Activated CD4-positive, alpha-beta T cell treated with anti-CD3 and anti-CD28 coated beads for 1 hour (primary cell): ENCODE measurements at places on chromosomes 7 and 10.

- no peak for DNase-seq
Observed at GRCh38 chr10:4301291-4302045, 516.5 kb upstream of the KLF6 start.

DNA sequence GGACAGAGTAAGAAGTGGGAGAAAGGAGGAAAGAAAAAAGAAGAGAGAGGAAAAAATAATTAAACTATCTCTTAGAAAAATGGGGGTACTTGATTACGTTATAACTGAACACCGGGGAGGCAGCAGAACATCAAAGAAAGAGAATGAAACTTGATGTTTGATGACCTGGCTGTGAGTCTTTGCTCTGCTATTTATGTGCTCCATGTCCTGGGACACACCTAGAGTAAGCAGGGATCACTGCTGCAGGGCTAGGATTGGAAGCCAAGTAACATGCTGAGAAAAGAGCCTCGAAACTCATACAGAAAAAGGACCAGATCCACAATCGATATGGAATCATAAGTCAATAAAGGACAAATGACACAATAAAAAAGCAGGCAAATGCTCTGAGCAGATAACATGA lies 56.7 kb upstream of the COL13A1 start:
- DNase-seq: no peak

DNA sequence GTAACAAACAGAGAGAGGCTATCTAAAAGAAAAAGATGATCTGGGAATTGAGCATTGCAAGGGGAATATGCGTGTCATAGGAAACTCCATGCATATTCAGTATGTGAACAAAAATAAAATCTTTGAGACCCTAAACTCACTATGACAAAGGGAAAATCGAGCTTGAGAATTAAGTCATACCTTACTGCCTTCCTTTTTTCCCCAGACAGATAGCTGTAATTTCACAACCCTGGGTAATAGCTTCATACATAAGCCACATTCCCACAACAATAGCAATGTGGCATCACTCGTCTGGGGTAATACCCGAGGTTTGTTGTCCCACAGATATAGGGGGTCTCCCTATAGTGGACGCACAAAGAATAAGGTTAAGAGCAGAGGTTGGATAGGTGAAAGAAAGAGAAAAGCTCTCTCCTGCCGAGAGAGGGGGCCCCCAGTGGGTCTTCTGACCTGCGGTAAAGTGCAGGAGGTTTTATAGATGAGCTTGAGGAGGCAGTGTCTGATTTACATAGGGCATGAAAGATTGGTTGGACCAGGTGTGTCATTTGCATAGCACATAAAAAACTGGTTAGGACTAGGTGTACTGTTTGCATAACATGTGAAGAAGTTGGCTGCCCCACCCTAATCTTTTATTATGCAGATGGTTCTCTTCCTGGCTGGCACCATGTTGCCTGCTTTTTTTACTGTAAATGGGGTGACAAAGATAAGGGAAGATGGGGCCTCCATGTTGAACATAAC lies 11.6 kb downstream of the CYP3A43 start:
- no peak for DNase-seq

GRCh38 chr7:44590910-44591309 lies 8.9 kb upstream of the TMED4 start:
- no peak for DNase-seq

DNA sequence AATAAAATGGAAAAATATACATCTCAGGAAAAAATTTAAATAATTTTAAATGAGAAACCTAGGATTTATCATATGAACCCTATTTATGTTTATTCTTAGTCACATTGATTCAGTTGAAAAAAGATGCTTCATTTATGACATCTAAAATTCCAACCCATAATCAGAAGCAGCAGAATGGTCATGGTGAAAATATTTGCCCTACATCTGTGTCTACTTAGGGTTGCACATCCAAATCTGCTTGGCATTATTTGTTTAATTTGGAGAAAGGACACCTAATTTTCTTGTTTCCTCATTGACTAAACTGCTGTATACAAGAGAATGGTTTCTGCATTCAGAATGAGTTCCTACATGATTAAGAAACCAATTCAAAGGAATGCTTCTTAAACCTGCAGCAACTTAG lies 72.9 kb upstream of the SKAP2 start:
- no peak for DNase-seq

GRCh38 chr7:110974441-110974840 lies 116.5 kb upstream of the LRRN3 start:
- DNase-seq: no peak

GRCh38 chr10:7409045-7409731 lies 1.6 kb downstream of the SFMBT2 start:
- DNase-seq: peak; percentile 32

DNA sequence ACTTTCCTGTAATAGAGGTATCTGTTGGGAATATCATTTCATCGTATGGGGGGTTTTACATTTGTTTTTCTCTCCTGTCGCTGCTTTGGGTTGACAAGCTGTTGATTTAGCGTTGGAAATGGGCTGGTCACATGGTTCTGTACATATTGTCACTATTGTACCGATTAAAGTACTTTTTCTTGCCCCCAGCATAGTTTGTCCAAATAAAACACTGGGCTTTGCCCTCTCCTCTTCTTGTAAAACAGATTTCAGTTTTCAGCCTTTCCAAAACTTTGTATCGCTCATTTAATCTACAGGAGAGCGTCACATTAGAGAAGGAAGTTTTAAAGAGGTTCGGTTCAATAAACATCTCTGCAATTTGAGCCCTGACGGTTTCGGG lies 4.0 kb downstream of the BMI1 start:
- DNase-seq: no peak

GRCh38 chr7:30563326-30563942 lies 31.2 kb upstream of the GARS1 start:
- DNase-seq: no peak

- DNase-seq: no peak
Observed at GRCh38 chr7:141409801-141410329, 141.3 kb upstream of the AGK start.

DNA sequence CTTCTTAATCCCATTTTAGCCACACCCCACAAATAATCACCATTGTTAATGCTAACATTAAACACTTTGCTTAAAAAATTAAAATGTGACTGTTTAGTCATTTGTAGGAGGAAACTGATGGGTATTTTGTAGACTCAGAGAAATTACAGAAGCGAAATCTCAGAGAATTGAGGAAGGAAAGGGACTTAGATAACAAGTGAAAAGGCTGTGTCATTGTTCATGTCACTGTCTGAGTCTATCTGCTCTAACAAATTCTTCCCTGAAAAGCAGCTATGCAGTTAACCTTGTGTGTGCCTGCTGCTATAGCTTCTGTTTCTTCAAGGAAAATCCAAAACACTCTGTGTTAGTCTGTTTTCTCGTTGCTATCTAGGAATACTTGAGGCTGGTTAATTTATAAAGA lies 40.9 kb upstream of the PLXDC2 start:
- no peak for DNase-seq

- DNase-seq: no peak
Observed at GRCh38 chr7:55420530-55420929, 55.4 kb downstream of the LANCL2 start.

GRCh38 chr7:126790763-126791162 lies 462.0 kb downstream of the GRM8 start:
- DNase-seq: no peak

DNA sequence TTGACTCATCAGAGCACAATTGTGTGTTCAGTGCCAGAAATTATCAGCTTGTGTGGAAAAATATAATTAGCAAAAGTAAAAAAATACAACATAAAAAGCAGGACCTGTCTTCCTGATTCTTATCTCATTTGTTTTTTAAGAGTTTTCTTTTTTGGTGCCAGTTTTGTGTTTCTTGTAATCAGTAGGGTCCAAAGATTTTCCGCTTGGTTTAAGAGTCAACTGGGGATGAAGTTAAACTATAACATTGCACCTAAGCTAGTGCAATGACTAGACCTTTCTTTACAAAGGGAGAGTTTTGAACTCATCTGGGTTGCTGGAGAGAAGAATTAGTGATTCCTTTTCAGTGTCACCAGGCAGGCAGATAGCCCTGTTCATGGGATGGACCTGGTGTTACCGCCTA lies 113.4 kb downstream of the PLPP4 start:
- DNase-seq: no peak

GRCh38 chr7:102439963-102440795 lies 6.8 kb downstream of the ORAI2 start:
- DNase-seq: no peak

- DNase-seq: no peak
Observed at GRCh38 chr7:124032369-124033094, at the start of gene TMEM229A. Gene TMEM229A, minus strand, starts transcription at chr7:124033067. Its CDS starts 64 bp downstream, at chr7:124033003.

- DNase-seq: no peak
Observed at GRCh38 chr7:28623863-28624262, 211.5 kb downstream of the CREB5 start.

DNA sequence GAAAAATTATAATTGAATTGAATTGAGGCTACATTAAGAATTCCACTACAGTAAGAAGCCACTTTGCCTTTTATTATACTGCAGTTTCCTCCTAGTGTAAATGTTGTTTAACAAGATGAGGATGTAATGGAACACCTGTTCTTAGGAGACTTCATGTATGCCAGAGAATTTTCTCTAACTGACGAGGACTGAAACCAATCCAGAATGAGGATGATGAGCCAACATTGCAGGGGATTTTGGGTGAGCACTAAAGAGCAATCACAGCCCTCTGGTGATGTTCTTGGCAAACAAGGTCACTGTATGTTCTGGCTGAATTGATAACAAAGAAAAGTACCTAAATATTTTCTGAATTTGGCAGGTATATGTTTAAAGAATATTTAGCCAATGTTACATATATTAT lies 60.9 kb downstream of the RELN start:
- no peak for DNase-seq

DNA sequence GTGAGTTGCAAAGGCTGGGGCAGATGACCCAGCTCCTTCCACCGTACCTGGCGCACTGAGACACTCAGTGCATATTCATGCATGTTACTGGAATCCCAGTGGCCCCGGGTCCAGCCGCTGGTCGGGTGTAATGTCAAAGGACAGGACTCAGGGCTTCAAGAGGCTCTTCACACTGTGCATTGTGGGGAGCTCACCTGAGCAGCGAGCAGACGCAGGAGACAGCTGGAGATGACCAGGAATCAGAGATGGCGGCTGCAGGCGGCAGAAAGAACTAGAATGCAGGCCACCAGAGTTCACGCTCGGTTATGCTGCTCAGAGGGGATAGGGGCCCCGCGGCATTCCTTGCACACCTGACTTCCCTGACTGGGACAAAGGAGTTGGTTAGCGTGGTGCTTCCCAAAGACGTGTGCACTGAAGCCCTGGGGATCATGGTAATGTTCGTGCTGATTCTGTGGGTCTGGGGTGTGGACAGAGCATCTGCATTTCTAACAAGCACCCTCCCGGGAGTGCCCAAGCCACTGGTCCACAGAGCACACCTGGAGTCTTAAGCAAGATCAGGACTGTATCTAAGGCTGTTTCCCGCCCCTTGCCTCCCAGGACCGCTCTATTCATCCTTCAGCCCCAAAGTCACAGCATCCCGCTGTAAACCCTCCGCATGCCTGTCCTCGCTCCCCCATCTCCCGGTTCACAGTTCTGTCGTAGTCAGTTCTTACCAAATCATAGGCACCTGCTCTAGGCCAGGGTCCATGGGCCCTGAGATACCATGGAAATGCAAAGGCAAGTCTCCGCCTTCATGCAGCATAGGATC lies 71.0 kb downstream of the MKI67 start:
- DNase-seq: no peak

DNA sequence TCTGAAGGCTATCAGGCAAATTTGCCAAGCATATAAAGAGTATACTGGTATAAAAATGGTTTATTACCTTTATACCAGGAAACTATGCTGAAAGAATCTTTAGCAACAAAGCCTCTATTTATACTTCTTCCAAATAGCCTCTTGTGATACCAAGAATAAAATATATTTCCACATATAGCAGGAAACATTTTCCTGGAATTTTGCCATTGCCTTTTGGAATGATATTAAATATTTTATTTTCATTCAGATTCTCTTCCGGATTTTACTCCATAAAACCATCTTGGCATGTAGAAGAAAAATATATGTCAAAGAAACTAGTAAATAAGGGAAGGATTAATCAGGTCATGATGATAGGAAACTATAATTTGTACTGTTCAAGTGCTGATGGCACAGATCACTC lies 17.7 kb downstream of the SOSTDC1 start:
- no peak for DNase-seq

DNA sequence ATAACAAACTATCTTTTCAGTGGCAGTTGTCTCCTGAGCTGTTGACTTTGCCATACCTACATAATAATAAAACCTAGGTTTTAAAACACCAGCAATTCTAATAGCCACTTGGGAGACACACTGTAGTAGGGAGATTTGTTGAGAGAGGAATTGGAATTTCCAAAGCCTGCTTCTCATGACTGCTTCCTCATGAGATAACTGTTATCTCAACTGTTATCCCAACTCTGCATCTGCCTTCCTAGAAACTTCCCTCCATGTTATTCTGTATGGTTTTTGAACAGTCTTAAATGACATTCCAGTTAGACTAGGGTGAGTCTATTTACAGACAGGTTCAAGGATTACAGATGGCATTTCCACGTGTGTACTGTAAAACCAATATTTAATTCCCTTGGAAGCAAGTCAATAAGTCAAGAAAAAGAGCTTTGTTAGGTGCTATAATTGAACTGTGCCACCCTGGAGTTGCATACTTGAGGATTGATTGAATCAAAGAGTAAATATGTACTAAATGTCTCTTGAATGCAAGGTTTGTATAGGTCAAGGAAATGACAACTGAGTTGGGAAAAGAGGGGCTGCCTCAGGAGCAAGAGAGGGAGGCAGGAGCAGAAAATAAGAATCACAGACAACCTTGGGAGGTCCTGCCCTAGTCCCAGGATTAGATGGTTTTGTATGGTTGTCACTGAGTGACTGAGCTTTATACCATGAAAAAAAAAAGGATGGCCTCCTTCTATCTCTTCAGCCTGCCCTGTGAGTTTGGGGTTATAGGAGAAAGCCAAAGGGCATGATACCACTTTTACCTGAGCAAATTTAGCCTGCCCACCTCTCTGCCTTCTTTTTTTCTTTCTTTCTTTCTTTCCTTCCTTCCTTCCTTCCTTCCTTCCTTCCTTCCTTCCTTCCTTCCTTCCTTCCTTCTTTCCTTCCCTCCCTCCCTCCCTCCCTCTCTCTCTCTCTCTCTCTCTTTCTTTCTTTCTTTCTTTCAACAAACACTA lies 9.9 kb upstream of the TM9SF3 start:
- no peak for DNase-seq

GRCh38 chr7:2524808-2525657 lies 5.5 kb downstream of the LFNG start:
- no peak for DNase-seq

GRCh38 chr7:104903044-104903443 lies 111.0 kb upstream of the KMT2E start:
- no peak for DNase-seq

- no peak for DNase-seq
Observed at GRCh38 chr7:80439894-80440821, 71.7 kb downstream of the GNAT3 start.

DNA sequence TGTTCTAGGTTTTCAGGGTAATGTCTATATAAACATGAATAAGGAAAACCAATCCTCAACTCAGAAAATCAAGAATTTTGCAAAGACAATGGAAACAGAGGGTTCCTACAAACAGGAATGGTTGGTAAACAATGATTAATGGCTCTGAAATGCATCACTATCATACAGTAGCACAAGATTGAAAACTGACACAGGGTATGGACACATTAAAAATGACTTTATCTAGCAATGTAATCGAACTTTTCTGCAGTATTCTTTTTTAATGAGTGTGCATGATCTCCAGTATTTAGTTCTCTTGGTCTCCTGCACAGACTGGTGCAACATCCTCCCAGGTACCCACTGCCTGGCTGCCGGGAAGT lies 15.9 kb downstream of the GRB10 start:
- DNase-seq: no peak

GRCh38 chr10:47300429-47300931 lies 483 bp downstream of the GDF10 start:
- no peak for DNase-seq
